Stimulated activated CD8-positive, alpha-beta memory T cell treated with anti-CD3 and anti-CD28 coated beads, Interleukin-15, amount 100 ng/mL, for 24 hours (primary cell): ENCODE measurements at places on chromosomes 2 and 18.

DNA sequence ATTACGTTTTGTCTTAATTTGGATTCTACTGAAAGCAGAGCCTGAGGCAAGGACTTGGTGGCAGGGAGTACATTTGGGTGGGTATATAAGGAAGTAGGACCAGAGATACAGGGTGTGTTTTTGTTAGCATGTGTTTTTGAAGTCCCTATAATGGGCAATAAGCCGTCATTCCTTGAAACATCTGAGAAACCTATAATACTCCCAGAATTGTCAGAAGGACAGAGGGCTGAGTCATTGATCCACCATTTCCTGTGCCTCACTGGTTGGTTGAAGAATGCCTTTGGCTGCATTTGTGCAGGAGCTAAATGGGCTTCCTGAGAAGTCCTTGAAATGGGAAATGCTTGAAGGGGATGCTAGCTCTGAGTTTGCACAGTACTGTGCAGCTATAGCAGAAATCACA lies 281.8 kb upstream of the ZEB2 start:
- no peak for DNase-seq

DNA sequence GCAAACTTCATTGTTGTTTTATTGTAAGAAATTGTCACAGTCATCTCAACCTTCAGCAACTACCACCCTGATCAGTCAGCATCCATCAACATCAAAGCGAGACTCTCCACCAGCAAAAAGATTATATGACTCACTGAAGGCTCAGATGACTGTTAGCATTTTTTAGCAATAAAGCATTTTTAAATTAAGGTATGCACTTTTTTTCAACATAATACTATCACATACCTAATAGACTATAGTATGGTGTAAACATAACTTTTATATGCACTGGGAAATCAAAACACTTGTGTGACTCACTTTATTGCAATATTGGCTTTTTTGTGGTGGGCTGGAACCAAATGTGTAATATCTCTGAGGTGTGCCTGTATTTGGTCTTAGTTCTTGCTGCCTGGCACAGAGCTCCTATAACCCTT lies 15.6 kb downstream of the SCN1A start:
- no peak for DNase-seq

DNA sequence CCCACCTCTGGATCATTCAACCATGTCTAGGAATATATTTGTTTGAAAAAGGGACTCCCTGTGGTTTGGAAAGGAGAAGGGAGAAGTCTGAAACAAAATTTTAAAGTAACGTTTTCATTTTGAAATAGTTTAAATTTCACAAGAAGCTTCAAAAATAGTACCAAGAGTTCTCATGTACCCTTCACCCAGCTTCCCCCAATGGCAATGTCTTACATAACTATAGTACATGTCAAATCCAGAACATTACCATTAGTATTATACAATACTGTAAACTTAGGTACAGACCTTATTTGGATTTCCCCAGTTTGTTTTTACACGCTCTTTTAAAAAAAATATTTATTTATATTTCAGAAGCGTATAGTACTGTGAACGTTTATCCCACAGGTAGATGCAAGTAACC lies 4.0 kb upstream of the LYG2 start:
- DNase-seq = no peak

DNA sequence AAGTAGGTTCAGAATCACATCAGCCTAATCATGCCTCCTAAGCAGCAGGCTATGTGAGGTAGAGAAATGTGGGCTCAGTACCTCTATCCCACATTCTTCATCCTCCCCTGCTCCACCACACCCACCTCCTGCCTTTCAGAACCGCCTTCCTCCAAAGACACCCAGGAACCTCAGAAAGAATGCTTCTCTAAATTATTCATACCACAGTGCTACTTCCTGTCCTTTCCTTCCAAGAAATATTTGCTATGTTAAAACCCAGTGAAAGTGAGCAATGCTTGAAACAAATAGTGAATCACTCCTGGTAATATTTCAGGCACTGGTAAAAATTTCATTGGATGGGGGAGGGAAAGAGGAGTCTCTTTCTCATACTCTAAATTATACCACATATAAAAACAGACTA lies 24.0 kb upstream of the CREB1 start:
- DNase-seq = no peak

- no peak for DNase-seq
Measured at GRCh38 chr18:55405893-55406406, 182.0 kb downstream of the TCF4 start.

DNA sequence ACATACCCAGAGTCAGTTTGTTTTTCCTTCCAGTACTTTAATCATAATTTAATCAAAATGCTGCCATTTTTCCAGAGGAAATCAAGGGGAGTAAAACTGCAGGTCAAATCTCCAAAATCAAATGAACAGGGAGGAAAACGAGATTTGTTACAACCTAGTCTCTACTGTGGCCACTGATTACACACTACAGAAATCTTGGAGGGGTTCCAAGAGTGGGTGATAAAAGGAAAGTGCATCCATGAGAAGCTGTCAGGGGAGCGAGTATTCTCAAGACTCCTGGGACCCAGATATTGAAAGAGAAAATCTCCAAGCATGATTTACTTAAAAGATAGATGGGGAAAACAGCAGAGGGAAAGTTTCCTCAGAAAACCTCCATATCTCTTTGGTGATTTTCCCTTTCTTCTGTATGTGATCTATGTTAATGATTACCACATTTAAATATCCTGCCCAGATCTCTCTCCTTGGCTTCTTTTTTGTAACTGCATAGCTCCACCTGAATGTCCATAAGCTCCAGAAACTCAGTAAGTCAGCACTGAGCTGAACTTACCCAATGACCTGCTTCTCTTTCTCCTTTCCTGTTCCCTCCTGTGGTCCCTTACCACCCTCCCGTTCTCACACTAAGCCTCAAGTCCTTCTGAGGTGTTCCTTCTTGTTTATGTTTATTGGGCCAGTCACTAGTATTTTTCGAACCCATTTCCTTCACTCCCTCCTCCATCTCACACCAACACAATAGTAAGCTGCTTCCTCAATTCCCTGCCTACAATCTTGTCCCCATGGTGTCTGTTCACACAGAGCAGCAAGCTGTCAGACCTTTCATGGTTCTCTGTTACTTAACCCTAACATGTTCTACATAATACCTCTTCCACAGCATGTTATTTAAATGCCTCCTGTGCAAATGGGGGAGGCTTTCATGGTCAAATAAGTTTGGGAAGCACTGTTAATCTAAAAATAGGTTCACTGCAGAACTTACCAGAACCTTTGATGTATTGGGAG lies 73.9 kb upstream of the TWSG1 start:
- DNase-seq = no peak

DNA sequence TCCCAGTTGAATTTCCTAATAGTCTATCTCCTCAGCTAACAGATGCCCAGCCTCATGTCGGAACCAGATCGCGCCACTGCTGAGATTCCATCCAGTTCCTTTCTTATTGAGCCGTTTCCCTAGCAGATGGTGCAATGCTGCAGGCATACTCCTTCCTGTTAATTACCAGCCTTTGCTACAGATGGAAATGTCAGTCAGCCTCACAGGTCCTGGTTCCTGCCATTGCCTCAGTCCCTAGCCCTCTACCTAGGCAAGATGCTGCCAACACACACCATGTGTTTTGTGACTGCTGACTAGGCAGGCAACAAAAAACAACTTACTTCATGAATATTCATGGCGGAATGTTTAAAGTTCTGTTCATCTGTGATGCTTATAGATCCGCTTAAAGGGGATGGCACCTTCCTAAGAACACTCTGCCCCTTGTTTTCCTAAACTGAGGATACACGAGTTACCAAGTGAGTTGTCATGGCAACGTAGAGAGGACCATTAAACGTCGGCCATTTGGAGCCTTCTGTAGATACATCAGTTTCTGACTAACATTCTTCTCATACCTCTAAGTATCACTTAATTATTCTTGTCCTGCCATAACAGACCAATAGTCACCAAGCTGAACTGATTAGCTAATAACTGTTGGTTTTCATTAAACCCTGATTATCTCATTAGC lies 749.5 kb downstream of the RNF144A start:
- DNase-seq = no peak

- no peak for DNase-seq
Measured at GRCh38 chr2:69192176-69192945, 179.4 kb downstream of the ANTXR1 start.

DNA sequence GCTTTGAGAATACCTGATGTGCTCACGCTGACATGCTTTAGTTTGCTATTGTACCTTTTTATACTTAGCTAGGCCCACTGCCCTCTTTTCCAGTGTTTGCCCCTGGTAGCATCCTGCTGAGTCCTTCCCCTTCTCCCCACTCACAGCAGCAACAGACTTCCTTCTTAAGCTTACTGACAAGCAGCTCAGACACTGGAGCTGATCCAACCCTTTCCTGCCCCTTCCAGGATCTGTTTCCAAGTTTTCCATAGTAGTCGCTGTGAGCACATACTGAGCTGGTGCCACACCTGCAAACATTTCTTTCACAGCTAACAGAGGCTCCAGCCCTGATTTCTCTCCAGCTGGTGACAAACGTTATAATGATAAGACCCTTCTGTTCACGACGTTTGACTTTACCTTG lies 991.4 kb upstream of the CELF4 start:
- DNase-seq = no peak

GRCh38 chr2:120599656-120600055 lies 136.0 kb upstream of the GLI2 start:
- DNase-seq = no peak

DNA sequence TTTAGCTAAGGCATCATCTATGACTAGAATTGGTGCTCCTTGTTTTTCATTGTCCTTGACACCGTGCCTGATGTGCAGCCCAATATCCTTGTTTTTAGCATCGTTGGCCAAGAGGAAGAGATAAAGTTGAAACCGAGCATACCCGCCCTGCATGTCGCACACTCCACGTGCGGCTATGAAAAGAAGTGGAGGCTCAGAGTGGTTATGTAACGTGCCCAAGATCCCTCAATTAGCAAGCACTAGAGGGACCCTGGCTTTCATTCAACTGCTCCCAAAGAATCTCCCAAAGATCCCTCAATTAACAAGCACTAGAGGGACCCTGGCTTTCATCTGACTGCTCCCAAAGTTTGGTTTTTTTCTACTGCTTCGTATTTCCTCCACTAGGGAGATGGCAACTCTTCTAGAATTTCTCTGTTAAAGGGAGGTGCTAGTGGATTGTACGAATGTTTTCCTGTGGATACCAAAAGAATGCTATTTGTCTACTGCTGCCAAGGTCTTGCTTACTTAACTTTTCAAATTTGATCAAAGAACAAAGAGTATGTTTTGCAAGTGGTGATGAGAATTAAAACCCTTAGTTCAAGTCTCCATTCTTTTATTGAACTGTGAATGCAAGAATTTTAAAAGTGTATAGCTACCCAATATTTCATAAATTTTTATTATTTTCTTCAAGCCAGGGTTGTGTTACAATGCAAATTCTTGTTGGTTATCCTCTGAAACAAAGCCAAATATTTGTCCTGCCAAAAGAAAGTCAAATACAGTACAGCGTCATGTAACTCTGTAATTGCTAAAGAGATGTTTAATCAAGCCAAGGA lies 92.1 kb downstream of the AOX1 start:
- DNase-seq = no peak

DNA sequence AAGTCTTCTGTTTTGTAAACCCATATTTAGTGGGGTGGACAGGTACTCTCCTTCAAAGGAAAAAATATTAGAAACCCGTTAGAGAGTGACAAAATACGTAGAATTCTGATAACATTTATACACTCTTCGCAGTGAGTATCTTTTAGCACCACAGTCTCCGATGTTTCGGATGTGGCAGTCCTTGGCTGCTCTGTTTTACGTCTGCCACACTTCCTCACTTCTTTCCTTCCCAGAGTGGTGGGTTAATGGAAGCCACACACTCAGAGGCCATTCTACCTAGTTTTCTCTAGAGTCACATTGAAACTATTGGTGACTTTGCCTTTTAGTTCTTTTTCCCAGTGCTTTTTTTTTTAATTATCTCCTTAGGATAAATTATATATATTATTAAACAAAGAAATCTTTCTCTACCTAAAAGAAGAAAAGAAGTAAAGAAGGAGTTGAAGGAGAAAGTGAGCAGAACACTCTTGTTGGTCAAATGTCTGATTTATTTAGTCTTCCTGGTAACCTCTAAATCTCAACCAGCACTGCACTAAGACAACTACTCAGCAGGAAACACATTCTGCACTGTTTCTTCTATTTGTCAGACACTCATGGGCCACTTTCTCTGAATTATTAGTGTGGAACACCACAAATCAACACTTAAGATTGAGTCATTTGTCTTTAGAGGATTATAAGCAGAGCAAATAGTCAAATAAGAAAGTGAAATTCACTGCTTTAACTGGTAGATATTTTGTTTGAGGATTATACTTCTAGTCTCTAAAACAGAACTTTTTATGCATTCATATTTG lies 451.3 kb upstream of the TMEFF2 start:
- DNase-seq = no peak

DNA sequence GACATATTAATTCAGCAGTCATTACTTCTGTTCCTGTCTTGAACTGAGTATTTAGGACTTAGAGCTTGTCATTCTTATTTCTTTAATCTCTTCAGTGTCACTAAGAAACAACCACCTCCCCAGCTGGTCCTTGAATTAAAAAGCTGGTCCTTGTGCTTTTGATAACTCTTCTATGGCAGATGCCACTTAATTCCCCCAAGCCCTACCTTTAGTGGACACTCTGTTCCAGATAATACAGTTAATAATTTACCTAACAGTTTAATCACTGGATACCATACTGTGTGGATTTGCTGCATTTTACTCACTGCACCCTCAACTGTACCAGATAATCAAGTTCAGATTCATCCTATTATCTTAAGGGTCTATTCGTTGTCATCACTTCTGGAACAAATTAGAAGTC lies 73.1 kb downstream of the SKA1 start:
- no peak for DNase-seq

- DNase-seq = no peak
Measured at GRCh38 chr2:137892739-137893138, 71.5 kb upstream of the HNMT start.

GRCh38 chr2:179559108-179559806 lies 294.6 kb upstream of the SESTD1 start:
- DNase-seq = no peak

DNA sequence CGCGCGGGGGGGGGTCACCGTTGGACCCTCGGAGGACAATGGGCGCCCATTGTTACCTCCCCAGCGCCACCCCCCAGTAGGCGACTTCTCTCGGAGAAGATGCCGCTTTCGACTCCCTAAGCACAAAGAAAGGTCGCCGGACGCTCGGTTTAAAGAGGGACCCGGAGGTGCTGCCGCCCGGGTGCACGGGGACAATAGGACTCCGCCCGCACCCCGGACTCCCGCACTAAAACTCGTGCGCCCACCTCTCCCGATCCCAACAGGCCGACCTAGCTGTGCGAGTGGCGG lies 318 bp upstream of the CDC42EP3 start:
- no peak for DNase-seq

DNA sequence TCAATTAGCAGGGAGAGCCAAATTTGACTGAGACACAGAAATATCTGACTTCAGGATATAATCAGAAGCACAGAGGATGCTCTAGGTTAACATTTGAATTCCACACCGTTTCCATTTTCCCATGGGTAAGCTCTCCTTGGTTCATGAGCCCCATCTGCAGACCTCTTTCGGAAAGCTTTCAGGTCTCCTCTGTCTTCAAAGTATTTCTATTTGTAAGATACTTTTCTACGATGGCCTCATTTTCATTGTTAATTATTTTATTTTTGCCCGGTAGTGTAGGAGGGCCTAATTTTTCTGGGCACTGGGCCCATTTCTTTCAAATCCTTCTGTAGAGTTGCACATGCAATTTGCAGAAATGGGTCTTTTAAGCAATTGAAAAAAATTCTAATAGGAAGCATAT lies 53.8 kb downstream of the LRPPRC start:
- DNase-seq = no peak
